ENCODE measurements at places on chromosomes 2 and 18. TPM values are rescaled to one million over a fixed set of nuclear protein-coding genes. Genes with fewer than 3 reads are reported as not detected.

Gene C2orf78
- not detected for total RNA-seq

Gene RNF103
- 38.4 TPM for total RNA-seq

Gene TMEM237
- 23.5 TPM for total RNA-seq

DNA sequence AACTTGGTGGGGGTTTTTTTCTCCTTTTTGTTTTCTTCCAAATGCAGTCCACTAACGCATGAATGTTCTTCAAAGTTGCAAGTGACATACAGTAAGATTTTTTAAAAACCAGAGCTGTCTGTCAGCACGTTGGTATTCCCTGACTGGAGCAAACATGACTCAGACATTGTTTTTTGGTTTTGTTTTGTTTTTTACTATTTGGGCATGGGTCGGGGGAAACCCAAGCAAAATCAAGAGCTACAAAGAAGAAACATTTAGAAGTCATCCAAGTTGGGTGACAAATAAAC, 726 bp upstream of the CCDC88A start:
- no peak for DNase-seq

DNA sequence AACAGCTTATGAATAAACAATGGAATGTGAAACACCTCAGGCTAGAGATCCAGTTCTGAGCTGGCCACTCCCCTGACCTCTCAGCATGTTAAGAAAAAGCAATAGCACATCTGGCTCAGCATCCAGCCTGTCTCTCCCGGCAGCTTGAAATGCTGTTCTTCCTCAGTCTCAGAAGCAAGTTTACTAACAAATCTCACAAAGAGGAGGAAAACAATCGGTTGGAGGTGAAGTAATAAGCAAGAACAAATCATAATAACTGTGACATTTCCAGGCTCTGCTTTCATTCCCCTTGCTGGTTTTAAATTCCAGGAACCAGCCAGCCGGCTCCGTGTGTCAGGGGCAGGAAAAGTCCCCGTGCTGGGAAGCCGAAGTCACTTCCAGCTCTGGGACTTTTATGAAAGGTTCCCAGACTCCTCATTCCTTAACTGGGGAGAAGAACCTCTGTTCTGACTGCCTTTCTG, 133.9 kb upstream of the ARL4C start:
- no peak for DNase-seq

GRCh38 chr2:188727846-188728245, 246.3 kb upstream of the COL3A1 start:
- DNase-seq, result no peak

GRCh38 chr18:2180586-2180985, 390.7 kb downstream of the METTL4 start:
- DNase-seq, result no peak

All from ovary (tissue), 10 donors.